ENCODE measurements at places on chromosomes 11 and 22. TPM values are rescaled to one million over a fixed set of nuclear protein-coding genes. Genes with fewer than 3 reads are reported as not detected.
A peak's percentile ranks its signal among the peaks of the same experiment; 100 is the strongest.

- H3K4me3 ChIP-seq, result no peak overlapping the region
- no peak for DNase-seq
- H3K4me1 ChIP-seq, result peaks cover 11% of the 10 kb centered on the region
- H3K27me3 ChIP-seq, result no peaks in the 10 kb centered on the region
- no peak overlapping the region for H3K27ac ChIP-seq
Measured at GRCh38 chr11:328012-328411, 7.4 kb upstream of the IFITM3 start.

GRCh38 chr22:44442186-44442815 is 55.7 kb downstream of the RTL6 start:
- no peak overlapping the region for H3K4me3 ChIP-seq
- no peaks in the 10 kb centered on the region for H3K36me3 ChIP-seq
- peaks cover 6% of the 10 kb centered on the region for H3K27me3 ChIP-seq
- DNase-seq, result no peak
- H3K27ac ChIP-seq, result no peak overlapping the region

DNA sequence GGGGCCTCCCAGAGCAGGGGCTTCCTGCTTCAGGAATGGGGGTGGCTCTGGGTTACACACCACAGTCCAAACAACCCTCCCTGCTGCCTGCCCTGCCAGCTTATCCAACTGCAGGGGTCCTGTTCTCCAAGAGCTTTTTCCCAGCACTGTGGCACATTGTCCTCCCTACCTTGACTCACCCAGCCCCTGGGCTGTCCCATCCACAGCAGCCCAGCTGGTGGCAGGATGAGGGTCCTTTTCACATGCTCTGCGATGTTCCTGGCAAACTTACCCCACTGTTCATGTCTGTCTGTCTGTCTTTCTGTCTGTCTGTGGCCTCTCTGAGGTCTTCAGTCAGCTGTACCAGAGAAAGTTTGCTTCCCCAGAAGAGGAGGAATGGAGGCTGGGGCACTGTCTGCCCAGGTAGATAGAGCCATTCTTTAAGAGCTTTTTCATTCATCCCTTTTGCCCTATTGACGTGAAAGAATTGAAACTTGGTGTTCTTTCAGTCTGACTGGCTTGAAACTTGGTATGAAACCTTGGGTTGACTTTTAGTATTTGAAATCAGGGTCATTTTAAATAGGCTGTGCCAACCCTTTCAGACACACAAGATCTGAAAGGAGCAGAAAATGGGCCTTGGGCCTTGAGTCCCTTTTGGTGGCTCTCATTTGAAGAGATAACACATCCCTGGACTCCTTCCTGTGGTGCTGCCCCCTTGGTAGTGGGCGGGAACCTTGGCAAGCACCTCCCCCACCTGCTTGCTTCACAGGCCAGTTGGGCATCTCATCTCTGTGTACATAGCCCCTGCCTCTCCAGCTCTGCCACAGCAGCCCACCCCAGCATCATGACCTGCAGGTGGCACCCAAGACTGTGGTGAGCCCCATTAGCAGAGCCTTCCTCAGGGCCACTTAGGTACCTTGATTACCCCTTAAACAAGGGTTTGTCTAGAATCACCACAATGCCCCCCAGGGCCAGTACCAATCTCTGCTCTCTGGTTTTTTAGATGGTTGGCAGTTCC is 74.6 kb upstream of the SUSD2 start:
- DNase-seq, result no peak
- no peaks in the 10 kb centered on the region for H3K27me3 ChIP-seq
- H3K4me3 ChIP-seq, result no peak overlapping the region
- H3K36me3 ChIP-seq, result no peaks in the 10 kb centered on the region

GRCh38 chr11:129696309-129696989 is 119.2 kb upstream of the TMEM45B start:
- H3K27ac ChIP-seq, result no peak overlapping the region
- no peaks in the 10 kb centered on the region for H3K4me1 ChIP-seq
- H3K27me3 ChIP-seq, result no peaks in the 10 kb centered on the region
- H3K36me3 ChIP-seq, result no peaks in the 10 kb centered on the region

GRCh38 chr22:23531283-23531956 is 48.7 kb downstream of the IGLL1 start:
- H3K36me3 ChIP-seq, result no peaks in the 10 kb centered on the region
- no peak overlapping the region for H3K4me3 ChIP-seq
- no peak for DNase-seq
- H3K27ac ChIP-seq, result no peak overlapping the region
- H3K4me1 ChIP-seq, result peaks cover 7% of the 10 kb centered on the region

GRCh38 chr11:26335903-26336302 is 4.0 kb downstream of the ANO3 start:
- H3K27ac ChIP-seq, result no peak overlapping the region
- no peaks in the 10 kb centered on the region for H3K36me3 ChIP-seq
- no peak overlapping the region for H3K4me3 ChIP-seq
- no peak for DNase-seq
- H3K4me1 ChIP-seq, result no peaks in the 10 kb centered on the region

DNA sequence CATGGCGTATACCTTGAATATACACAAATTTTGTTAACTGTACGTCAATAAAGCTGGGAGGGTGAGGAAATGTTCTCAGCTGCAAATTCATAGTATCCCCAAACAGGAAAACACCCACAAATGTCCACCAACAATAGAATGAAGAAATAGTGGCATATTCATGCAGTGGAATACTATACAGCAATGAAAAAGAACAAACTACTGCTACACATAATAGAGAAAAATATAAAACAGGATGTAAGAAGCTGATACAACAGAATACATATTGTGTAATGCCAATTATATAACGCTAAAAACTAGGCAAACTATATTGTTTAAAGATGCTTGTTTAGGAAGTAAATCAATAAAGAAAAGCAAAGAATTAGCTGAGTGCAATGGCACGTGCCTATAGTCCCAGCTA is 81.5 kb downstream of the SIK3 start:
- no peaks in the 10 kb centered on the region for H3K27me3 ChIP-seq
- H3K4me1 ChIP-seq, result no peaks in the 10 kb centered on the region
- H3K27ac ChIP-seq, result no peak overlapping the region
- H3K4me3 ChIP-seq, result no peak overlapping the region
- DNase-seq, result no peak

- DNase-seq, result no peak
- H3K4me3 ChIP-seq, result no peak overlapping the region
- H3K36me3 ChIP-seq, result no peaks in the 10 kb centered on the region
- H3K27me3 ChIP-seq, result no peaks in the 10 kb centered on the region
- no peaks in the 10 kb centered on the region for H3K4me1 ChIP-seq
Measured at GRCh38 chr11:75014129-75014528, 25.4 kb downstream of the NEU3 start.

DNA sequence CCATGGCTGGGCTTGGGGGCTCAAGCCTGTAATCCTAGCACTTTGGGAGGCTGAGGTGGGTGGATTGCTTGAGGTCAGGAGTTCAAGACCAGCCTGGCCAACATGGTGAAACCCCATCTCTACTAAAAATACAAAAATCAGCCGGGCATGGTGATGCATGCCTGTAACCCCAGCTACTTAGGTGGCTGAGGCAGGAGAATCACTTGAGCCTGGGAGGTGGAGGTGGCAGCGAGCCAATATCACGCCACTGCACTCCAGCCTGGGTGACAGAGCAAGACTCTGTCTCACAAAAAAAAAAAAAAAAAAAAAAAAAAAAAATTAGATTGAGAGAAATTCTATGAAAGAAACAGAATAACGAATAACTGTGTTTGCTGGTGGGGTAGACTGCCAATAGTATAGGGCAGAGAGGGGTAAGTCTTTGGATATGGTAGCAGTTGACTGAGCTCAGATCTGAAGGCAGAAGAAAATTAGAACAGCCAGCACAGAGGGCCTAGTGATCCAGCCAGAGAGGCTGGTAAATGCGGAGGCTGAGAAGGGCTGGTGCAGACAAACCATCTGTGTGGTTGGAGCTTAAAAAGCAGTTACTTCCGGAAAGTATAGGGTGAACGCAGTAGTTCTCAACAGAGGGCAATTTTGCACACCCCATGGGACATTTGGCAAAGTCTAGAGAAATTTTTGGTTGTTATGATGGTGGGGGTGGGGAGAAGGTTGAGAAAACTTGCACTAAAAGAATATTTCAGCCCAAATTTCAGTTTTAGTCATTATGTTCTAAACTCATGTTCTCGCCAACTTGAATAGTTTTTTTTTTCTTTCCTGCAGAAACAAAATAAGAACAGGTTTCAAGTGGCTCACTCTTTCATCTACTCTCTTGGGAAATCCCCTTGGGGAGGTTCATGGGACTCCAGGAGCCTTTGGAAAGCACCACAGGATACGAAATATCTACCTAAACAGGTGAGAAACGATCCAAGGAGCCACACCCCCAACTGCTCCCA is 1.6 kb upstream of the HORMAD2 start:
- H3K4me3 ChIP-seq, result no peak overlapping the region
- no peaks in the 10 kb centered on the region for H3K27me3 ChIP-seq
- no peaks in the 10 kb centered on the region for H3K36me3 ChIP-seq
- DNase-seq, result peak; percentile 31

GRCh38 chr22:37731804-37732471 is 35.1 kb downstream of the TRIOBP start:
- H3K27me3 ChIP-seq, result 0 out of 2 replicates have a peak, but pooled peaks cover 5% of the 10 kb centered on the region
- no peak for DNase-seq
- no peak overlapping the region for H3K4me3 ChIP-seq

DNA sequence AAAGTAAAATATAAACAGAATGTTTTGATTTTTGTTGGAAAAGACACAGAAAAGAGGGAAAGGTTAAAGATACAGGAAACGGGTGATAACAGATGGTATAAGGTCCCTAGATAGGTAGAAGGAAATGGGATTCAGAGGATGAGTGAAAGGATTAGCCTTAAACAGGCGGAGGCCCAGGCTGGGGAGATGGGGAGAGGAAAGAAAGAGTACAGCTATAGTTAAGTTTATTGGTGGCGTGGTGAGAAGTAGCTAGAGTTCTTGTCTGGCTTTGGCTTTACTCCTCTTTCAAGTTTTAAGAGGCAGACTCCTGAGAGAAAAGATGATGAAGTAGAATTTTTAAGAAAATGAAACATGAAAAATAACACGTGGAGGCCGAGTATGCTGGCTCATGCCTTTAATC is 13.7 kb downstream of the ZBTB44 start:
- H3K27ac ChIP-seq, result peak overlapping the region; percentile 1
- peaks cover 6% of the 10 kb centered on the region for H3K4me1 ChIP-seq
- no peak overlapping the region for H3K4me3 ChIP-seq
- H3K27me3 ChIP-seq, result no peaks in the 10 kb centered on the region

GRCh38 chr22:22184277-22184807 is 60.2 kb upstream of the VPREB1 start:
- peaks cover 26% of the 10 kb centered on the region for H3K27me3 ChIP-seq
- no peaks in the 10 kb centered on the region for H3K4me1 ChIP-seq
- H3K36me3 ChIP-seq, result no peaks in the 10 kb centered on the region
- DNase-seq, result no peak
- H3K27ac ChIP-seq, result no peak overlapping the region

GRCh38 chr22:32712644-32713355 is 88.7 kb upstream of the TIMP3 start:
- DNase-seq, result no peak
- H3K4me1 ChIP-seq, result no peaks in the 10 kb centered on the region
- no peak overlapping the region for H3K27ac ChIP-seq
- H3K27me3 ChIP-seq, result no peaks in the 10 kb centered on the region
- H3K36me3 ChIP-seq, result no peaks in the 10 kb centered on the region

DNA sequence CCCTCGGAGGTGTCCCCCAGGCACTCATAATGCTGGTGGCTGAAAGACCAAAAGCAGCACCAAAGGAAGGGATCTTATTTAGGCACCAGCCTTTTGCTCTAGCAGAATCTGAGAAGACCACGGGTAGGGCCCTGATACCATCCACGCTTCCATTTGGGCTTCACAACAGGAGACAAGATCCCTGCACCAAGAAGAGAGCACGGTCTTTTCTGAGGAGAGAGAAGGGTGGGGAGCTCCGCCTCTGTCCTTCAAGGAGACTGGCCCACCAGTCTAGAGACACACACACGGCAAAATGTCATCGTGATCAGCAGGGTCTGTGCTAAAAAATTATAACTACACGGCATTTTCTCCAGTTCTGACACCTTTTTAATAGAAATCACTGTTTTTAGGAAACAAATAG is 9.8 kb downstream of the LARGE2 start:
- no peaks in the 10 kb centered on the region for H3K36me3 ChIP-seq
- peaks cover 6% of the 10 kb centered on the region for H3K4me1 ChIP-seq
- H3K4me3 ChIP-seq, result no peak overlapping the region
- no peak for DNase-seq
- no peaks in the 10 kb centered on the region for H3K27me3 ChIP-seq
- H3K27ac ChIP-seq, result no peak overlapping the region

DNA sequence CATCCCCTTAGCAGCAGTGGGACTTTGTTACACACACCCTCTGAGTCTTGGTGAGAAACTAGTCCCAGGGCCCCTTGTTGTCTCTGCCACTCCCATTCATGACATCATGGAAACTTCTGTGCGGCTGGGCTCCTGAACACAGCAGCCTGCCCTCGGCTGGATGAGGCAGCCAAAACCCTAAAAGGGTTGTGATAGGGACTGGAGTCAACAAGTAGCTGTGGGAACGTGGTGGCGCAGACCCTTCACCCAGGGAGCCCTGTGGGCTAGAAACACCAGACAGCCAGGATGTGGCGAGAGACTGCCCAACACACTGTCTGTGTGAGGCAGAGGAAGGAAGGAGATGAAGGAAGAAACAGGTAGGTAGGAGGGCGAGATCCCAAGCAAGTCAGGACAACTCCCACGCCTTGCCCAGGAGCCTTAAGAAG is 3.9 kb downstream of the CD3D start:
- no peak for DNase-seq
- no peaks in the 10 kb centered on the region for H3K4me1 ChIP-seq
- H3K36me3 ChIP-seq, result no peaks in the 10 kb centered on the region

DNA sequence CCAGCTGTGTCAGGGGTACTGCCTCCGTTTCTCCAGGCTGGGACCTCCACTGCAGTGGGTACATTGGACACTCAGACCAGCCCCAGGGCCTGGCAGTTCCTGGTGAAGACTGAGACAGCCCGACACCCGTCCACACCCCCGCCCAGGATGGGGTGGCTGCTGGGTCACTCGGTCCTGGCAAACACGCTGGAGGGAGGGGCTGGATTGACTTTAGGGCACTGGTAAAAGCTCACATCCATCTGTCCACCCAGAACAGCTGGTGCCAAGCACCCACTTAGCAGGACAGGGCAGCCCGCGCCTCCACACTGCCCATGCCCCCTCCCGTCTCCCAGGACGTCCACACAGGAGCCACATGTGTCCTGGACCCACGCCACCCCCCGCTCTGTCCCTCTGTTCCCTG is 10.7 kb upstream of the TBX1 start:
- no peak for DNase-seq
- no peaks in the 10 kb centered on the region for H3K27me3 ChIP-seq
- H3K36me3 ChIP-seq, result no peaks in the 10 kb centered on the region
- H3K4me1 ChIP-seq, result peaks cover 61% of the 10 kb centered on the region
- peak overlapping the region; percentile 40 for H3K4me3 ChIP-seq

DNA sequence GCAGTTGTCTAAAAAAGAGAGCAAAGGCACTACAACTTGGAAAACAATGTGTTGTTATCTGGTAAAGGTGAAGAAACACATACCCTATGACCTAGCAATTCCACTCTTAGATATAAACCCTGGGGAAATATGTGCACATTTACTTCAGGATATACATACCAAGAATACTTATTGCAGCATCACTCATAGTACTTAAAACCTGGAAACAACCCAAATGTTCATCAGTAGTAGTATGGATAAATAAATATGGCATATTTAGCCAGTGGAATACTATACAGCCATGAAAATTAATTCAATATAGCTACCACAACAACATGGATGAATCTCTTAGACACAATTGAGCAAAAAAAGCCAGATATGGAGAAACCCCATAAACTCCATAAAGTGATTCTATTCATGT is 26.1 kb upstream of the MICAL2 start:
- no peak for DNase-seq
- no peaks in the 10 kb centered on the region for H3K36me3 ChIP-seq
- H3K27me3 ChIP-seq, result no peaks in the 10 kb centered on the region
- no peak overlapping the region for H3K27ac ChIP-seq
- peaks cover 21% of the 10 kb centered on the region for H3K4me1 ChIP-seq

C22orf42 gene
- not detected for total RNA-seq

ANKK1 gene
- total RNA-seq, result not detected

DEFB131B gene
- total RNA-seq, result not detected

LAYN gene
- 0.67 TPM for total RNA-seq

KIRREL3 gene
- total RNA-seq, result 0.08 TPM

KLHDC7B gene
- 0.05 TPM for total RNA-seq
